ENCODE measurements at places on chromosomes 6 and 20. TPM values are rescaled to one million over a fixed set of nuclear protein-coding genes. Genes with fewer than 3 reads are reported as not detected.

Gene SNX3
- 252 TPM for total RNA-seq

Gene C6orf132
- total RNA-seq = 1.5 TPM

Gene LIN28B
- total RNA-seq = not detected

Gene CALHM5
- total RNA-seq = 3.0 TPM

Gene FOXC1
- 1.5 TPM for total RNA-seq

Gene ENTPD6
- total RNA-seq = 99.5 TPM

Gene PBOV1
- not detected for total RNA-seq
